ENCODE measurements at places on chromosomes 11 and 22.

DNA sequence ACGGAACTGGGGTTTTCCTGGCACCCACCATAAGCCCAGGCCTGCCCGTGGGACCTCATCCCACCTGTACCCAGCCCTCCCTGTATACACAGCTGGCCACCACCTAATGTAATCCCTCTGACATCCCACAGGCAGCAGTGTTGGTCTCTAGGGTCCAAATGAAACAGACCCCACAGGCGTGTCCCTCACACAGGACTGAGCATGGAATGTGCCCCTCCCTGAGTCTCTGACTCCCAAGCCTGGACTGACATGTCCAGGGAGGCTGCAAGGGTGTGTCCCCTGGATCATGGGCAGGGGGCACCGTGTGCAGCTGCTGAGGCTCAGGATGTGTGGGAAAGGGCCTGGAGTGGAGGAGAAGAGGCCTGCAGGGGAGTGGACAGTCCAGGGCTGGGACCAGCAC, 50.6 kb upstream of the PPARA start:
- no peak for DNase-seq

DNA sequence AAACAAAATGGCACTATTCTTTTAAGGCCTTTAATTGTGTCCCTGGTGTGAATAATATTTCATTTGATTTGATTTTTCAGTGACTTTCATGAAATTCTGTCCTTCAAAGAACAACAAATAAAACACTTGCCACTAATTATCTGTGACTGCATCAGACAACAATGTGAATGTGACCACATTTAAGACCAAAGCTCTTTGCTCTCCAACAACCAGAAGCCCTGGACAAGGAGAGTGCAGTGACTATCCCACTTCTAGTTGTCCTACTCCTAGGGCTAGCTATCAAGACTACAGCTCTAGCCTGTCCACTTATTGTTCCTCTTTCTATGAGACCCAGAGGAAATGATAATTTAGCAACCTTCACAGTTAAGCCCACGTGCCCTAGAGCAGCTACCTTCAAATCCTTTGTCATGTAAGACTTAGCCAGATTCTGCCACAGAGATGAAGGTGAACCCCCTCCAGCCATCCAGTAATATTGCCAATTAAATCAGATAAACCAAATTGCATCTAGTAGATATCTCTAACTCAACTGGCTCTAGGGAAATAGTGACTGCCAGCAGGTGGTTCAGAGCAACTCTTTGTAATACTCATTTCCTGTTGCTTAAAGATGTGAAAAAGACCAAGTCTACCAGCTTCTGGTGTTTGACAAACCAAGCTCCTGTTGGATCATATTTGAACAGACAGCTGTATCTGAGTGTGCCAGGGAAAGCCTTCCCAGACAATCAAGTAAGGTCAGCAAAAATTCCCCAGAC, 142.6 kb upstream of the BLID start:
- DNase-seq, result no peak

DNA sequence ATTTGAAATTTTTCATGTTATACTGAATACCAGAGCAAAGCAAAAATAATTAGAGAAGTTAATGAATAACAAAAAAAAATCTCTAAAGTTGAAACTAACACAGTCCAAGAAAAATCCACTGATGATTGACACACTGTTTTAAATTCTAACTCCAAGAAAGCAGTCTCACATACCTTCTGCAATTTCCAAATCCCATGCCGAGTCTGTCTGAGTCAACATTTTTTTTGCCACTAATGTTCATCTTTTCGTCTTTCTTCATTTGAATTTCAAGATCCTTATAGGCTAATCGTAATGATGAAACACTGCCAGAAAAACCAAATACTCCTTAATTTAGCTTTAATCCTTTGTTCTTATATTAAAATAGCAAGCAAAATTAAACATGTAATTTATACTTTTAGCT, 39.5 kb downstream of the ARFGAP3 start:
- DNase-seq, result no peak

DNA sequence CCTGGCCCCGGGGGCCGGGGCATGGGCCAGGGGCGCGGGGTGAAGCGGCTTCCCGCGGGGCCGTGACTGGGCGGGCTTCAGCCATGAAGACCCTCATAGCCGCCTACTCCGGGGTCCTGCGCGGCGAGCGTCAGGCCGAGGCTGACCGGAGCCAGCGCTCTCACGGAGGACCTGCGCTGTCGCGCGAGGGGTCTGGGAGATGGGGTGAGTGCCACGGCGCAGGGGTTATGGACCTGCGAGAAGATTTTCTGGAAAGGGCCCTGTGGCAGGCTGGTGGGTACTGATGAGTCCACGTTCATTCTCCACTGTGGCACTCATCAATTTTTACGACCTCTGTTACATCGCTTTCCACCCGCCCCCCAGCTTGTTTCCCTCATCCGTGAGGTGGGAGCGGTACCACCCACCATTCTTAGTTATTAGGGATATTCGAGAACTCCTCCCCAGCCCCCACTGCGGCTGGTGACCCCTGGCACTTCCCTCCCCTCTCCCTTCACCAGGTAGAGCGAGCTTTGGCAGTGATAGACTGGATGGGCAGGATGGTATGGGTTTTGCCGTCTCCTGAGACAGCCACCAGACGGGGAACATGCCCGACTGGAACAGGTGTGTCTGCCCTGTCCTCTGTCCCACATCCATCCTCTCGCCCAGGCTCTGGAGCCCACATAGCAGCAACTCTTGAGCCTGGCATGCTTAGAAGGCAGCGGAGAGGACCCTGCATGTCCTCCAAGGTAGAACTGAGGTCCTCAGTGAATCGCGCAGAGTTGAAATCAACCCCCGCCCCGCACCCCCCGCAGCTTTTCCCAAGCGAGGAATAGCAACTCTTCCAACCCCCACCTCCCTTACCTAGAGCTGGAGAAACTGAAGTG, 562 bp downstream of the DGAT2 start:
- no peak for DNase-seq

DNA sequence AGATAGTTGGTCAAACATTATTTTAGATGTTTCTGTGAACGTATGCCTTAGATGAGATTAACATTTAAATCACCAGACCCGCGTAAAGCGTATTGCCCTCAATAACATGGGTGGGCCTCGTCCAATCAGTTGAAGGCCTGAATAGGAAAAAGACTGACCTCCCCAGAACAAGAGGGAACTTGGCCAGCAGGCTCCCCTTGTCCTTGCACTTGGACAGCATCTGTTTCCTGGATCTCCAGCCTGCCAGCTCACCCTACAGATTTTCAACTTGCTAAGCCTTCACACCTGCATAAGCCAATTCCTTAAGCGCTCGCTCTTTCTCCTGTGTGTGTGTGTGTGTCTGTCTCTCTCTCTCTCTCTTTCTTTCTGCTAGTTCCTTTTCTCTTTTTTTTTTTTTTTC, 8.2 kb downstream of the TOM1 start:
- no peak for DNase-seq

DNA sequence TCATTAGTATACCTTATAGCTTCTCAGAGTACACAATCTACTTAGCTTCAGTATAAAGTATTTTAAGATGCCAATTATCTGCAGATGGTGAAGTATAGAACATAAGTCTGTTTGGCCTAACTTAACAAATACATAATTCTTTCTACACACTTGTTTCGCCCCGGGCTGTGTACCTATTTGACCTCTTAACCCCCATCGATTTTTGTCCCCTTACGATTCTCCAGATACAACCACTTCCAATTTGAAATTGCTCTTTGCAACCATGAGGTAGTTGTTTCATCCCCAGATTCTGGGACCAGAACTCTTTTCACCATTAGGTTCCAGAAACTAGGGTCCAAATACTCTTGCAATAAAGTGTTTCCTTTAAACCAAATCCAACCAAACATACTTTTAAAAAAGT, 10.0 kb upstream of the UPB1 start:
- DNase-seq, result no peak

DNA sequence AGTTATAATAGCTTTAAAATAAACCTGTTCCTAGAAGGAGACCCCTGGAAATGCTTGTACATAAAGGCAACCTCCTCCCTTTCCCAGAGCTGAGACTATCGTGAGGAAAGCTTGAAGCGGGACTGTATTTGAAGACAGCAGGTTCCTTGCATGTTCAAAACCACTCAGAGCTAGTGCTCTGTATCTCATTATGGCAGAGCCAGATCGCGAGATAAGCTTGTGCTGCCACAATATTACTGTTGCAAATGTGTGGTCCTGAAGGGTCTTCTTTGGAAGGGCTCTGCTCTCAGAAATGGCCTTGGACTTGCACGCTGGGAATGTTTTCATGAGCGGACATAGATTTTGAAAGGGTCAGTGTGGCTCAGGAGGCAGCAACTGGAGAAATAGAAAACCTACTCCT, 168.2 kb downstream of the KIRREL3 start:
- no peak for DNase-seq

DNA sequence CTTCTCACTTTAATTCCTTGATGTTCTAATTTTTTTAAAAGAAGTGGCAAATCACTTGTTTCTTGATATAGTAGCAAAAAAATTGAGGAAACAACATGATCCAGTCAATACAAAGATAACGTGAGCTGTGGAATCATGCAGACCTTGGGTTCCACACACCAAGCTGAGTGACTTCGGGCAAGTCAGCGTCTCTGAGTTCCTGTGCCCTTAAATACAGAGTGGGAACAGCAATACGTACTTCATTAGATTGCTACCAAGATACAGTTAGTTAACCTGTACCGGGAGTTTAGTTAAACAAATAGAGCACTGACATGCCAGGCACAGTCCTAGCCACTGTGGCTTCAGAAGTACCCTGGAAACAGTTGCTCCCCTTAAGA, 58.5 kb downstream of the PPP2R1B start:
- no peak for DNase-seq

GRCh38 chr11:46597155-46597554, 3.3 kb upstream of the AMBRA1 start:
- no peak for DNase-seq

GRCh38 chr11:67415501-67416304, at the start of gene CARNS1:
Gene CARNS1, plus strand, starts transcription at chr11:67415678. Its CDS starts 522 bp downstream, at chr11:67416200.
- no peak for DNase-seq

DNA sequence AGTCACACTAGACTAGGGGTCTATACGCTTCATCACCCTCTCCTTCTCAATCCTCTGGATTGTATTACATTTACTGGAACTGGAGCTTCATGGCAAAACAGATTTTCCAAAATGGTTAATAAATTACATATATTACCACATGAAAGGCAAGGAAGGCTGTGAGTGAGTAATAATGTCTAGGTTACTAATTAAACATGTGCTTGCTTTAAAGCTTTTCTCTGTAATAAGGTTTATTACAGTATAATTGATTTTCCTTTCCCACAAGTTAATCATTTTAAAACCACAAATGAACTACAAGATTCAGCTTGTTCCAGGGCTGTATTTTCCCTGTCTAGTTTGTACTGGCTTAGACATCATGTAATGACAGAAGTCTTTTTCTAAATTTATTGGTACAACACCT, 25.6 kb downstream of the MMP13 start:
- peak; percentile 60 for DNase-seq

DNA sequence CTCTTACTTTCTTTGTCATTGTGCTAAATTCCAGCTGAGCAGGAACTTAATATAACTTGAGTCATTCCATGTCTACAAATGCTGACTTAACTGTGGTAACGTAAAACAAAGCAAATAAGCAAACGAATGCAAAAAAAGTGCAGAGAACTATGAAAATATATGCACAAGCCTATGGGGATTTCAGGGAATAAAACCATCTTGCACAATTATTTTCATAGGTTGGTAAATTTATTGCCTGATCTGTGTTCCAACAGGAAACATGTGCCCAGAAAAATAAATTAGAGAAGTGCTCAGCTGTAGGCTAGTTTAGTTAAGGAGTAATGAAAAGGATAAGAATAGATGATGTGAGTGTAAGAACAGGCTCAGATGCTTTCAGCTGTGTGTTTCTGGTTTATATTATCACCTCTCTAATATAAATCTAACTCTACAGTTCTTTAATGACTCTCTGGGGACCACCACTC, 1169.3 kb downstream of the LRRC4C start:
- no peak for DNase-seq

DNA sequence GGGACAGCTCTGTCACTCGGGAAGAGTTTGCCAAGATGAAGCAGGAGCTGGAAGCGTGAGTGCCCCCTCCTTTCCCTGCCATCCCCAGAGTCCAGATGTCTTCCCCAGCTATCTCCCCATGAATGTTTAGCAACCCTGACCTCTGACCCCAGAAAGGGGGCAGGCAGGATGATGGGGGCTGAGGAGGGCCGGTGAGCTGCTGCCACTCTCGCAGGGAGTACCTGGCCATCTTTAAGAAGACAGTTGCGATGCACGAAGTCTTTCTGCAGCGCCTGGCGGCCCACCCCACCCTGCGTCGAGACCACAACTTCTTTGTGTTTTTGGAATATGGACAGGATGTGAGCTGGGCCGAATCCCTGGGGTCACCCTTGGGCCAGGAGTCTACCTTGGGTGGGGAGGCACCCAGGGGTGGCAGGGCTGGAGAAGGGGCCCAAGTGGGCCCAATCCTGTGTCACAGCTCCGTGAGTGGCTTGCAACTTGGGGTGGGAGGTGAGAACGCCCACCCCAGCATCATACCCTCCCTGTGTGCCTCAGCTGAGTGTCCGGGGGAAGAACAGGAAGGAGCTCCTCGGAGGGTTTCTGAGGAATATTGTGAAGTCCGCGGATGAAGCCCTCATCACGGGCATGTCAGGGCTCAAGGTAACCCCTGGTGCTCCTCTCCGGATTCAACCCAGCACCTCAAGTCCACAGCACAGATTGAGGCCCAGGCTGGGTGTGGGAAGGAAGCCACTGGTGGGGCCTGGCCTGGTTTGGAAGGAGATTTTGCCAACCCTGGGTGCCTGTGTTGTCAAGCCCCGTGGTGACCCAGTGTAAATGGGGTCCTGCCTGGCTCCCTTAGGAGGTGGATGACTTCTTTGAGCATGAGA, 7.5 kb downstream of the CFL1 start:
- no peak for DNase-seq

All from ACHN (cell line).